ENCODE measurements at places on chromosomes 1 and 21.
A peak's percentile ranks its signal among the peaks of the same experiment; 100 is the strongest.

- DNase-seq, result no peak
Observed at GRCh38 chr1:231386466-231386865, 35.6 kb downstream of the EGLN1 start.

DNA sequence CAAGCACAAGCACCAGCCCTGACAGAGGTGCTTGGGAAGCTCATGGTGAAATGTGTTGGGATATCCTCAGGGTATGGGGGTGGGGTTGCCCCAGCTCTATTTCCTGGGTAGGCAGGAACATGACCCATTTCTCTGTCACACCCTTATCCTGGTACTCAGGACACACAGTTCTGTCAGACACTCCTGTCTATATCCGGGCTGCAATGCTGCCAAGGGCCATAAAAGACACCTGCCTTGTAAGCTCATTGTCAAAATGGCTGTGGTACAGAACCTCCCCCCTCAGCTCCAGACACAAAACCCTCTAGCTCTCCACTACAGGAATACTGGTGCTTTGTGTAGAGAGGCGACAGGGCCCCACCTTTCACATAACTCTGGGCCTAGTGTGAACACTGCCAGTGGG, 636.7 kb downstream of the PLA2G4A start:
- no peak for DNase-seq

- DNase-seq, result no peak
Observed at GRCh38 chr1:115302390-115302961, 35.6 kb downstream of the NGF start.

DNA sequence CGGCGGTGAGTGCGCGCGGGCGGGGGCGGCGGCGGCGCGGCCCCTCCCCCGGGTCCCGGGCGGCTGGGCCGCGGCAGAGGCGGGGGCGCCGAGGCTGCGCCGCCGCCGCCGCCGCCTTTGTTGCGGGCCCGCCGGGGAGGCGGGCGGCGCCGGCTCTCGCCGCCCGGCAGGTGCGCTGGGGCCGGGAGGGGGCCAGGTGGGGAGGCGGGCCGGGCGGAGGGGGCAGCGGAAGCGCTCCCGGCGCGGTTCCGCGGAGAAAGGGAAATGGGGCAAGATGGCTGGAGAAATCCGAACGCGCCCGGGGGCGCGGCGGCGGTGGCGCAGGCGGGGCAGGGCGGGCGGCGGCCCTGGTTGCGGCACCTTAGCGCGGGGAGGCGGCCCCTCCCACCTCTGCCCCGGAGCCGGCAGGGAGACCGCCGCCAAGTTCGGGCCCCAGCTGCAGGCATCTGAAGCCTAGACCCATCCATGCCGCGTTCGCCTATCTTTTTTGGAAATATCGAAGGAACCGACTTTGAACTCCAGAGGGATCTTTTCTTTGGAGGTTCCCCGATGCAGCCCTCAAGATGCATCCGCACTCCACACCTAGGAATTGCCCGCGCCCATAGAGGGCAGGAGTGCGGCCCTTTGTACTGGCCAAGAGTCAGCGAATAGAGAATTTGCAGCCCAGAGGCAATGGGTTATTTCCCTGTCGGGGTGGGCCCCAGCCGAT, 479 bp downstream of the POGK start:
- peak; percentile 46 for DNase-seq

DNA sequence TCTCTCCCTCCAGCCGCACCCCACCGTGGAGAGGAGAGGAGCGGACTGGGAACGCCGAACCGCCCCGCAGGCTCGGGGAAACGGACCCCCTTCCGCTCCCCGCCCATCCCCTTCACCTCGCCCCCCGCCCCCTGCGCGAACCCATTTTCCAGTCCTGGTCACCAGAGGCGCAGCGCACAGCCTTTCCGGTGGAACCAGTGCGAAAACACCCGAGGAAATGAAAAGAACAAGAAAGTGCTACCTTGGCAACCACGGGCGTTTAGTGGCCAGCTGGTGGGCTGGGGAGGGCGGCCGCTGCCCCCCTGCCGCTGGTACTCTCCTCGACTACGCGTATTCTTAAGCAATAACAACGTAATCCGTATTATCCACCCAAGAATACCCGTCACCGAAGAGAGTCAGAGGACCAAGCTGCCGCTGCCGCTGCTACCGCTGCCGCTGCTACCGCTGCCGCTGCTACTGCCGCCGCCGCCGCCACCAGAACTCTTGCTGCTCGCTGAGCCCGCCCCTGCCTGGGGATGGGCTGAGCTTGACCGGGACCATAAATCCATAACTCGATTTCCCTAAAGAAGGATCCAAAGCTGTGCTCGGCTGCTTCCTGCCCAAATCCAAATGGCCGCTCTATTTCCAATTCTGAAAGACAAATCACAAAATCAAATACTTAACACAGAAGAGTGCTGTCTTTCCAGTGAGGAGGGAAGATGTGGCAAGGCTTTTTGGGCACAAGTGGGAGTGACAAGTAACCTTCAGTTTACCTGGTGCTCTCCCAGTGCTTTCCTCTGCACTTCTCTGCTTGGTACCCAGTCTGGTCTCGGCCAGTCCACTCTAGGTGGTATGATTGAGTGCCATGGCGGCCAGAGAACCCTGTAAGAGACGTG, 125.2 kb upstream of the DPYD start:
- DNase-seq, result no peak

- no peak for DNase-seq
Observed at GRCh38 chr1:12405325-12406210, 175.7 kb downstream of the VPS13D start.

GRCh38 chr1:156571261-156571852, 1.0 kb downstream of the IQGAP3 start:
- no peak for DNase-seq

- DNase-seq, result no peak
Observed at GRCh38 chr21:28089599-28090441, 902.9 kb downstream of the LTN1 start.

- no peak for DNase-seq
Observed at GRCh38 chr1:43538143-43538487, 7.4 kb downstream of the PTPRF start.

GRCh38 chr1:220121791-220122530, 28.0 kb downstream of the IARS2 start:
- DNase-seq, result no peak

DNA sequence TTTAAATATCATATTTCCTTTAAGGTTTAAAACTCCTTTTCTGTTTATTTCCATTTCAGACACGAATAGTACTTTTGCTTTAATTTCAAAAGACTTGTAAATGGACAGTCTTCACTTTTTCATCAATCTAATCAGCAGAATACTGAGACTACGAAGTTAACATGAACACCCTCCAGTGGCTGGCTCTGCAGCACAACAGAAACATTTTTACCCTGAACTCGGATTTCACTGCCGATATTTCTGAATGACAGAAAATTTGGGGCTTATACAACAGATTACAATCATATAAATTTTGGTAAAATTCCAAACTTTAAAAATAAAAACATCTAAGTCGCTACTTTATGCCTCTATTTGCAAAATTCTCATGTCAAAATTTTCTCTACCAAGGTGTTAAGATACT, 86.2 kb downstream of the AKT3 start:
- no peak for DNase-seq

- DNase-seq, result no peak
Observed at GRCh38 chr1:41529621-41530395, 45.3 kb upstream of the EDN2 start.

GRCh38 chr1:67224856-67225255, 58.6 kb downstream of the IL23R start:
- DNase-seq, result no peak

DNA sequence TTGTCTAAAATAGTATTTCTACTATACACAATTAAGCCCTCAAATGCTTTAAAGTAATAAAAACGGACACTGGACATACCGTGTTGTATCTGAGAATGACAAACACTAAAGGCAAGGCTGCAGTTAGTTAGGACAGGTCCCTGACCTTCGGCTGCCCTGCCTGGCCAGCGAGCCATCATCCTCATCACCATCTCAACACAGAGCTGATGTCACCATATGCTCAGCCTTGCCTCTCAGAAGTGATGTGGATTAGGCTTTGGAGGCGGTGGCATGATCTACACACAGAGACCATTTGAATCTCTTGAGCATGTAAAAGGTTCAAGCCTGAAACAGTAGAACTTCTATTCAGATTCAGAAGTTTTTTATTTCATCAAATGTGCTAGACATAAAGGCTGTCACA, 244.7 kb downstream of the SDCCAG8 start:
- no peak for DNase-seq

GRCh38 chr1:75615613-75616435, 4.9 kb upstream of the SLC44A5 start:
- DNase-seq, result peak; percentile 68

DNA sequence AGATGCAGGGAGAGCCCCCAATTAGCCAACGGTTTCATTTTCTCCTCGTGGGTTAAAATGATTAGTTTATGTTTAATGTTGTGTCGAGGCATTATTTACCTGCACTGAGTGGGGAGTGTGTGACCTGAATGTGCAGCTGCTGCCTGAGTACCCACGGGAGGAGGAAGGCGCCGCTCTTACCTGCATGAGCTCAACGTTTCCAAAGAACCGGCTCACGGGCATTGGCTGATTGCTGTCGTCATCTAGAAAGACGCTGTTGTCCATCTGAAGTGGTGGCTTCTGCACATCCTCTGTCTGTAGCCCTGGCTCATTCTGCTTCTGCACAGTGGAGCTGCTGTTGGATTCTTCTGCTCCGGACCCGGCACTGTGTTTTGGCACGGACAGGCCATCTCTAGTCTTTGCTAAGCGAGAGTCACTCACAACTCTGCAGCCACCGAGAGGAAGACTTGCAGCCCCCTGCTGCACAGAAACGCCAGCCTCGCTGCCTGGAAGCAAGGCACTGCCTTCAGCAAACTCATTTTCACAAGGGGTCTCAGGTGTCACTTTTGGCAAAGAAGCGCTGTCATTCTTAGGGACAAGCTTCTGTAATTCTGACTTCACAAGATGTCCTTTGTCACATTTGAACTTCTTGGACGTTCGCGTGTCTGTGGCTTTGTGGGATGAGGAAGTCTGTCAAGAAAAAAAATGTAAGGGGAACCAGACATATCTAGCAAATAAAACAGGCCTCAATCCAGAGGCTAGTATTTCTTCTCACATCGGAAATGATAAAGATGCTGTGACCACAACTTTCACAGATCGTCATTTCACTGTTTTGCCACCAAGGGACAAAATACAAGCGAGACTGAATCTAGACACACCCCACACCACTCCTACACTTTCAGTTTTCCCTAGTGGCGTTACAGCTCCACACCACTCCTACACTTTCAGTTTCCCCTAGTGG, 9.4 kb downstream of the C1orf174 start:
- no peak for DNase-seq

DNA sequence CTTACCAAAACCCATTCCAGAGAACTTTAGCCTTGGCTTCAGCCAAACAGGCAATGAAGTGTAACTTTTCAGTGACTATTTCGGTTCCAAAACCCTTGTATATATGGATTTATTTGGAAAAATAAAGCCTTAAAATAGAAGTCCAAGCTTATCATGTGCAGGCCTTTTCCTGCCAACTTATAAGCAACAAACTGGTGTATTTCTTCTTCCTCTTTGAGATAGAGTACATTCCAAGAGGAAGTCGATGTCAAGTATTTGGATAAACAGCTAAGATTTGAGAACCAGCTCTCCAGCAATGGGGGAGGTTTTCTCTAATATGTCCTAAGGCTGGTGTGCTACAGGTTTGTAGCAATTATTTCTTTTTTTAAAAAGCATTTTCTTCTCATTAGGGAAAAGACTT, 407.8 kb downstream of the DUSP10 start:
- DNase-seq, result no peak

GRCh38 chr1:107919953-107920352, 45.0 kb downstream of the VAV3 start:
- no peak for DNase-seq

GRCh38 chr1:46166521-46167462, 8.1 kb upstream of the TSPAN1 start:
- no peak for DNase-seq

GRCh38 chr1:223244366-223245103, 101.5 kb upstream of the TLR5 start:
- DNase-seq, result no peak

GRCh38 chr1:35243691-35244090, 24.8 kb upstream of the ZMYM4 start:
- no peak for DNase-seq

GRCh38 chr1:26268290-26269197, 11.3 kb upstream of the SH3BGRL3 start:
- no peak for DNase-seq

DNA sequence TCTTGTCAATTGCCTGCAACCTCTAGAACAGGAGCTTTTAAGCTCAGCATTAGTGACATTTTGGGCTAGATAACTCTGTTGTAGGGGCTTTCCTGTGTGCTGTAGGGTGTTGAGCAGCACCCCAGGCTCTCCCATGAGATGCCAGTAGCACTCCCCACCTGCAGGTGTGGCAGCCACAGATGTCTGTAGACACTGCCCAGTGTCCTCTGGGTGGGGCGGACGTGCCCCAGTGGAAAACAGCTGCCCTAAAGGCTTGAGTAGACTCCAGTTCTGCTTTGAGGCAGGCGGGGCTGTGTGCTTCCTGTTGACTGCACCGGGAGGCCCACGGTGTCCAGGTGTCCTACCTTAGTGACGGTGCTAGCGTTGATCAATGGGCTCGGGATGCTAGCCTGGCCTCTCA, 16.9 kb upstream of the PWP2 start:
- no peak for DNase-seq

GRCh38 chr1:156658945-156659574, 17.1 kb downstream of the BCAN start:
- no peak for DNase-seq

GRCh38 chr1:115098979-115099692, 9.8 kb upstream of the TSPAN2 start:
- DNase-seq, result no peak

- DNase-seq, result no peak
Observed at GRCh38 chr1:61230523-61230922, 148.2 kb downstream of the NFIA start.

- no peak for DNase-seq
Observed at GRCh38 chr1:57122031-57122430, 156.2 kb upstream of the C8B start.

All from SK-N-DZ (cell line).